Placental pericyte (primary cell): ENCODE measurements at places on chromosomes 3 and 15. TPM values are rescaled to one million over a fixed set of nuclear protein-coding genes. Genes with fewer than 3 reads are reported as not detected.

Gene KIF15
- 0.66 and 14.7 TPM in 2 replicates for total RNA-seq

Gene SPATA12
- total RNA-seq: not detected in 2 replicates

Gene CCNB2
- 4.6 and 48.0 TPM in 2 replicates for total RNA-seq

Gene LTK
- total RNA-seq: 3.9 and 7.3 TPM in 2 replicates

Gene GHRL
- 0.72 TPM in 1 of 2 replicates, not detected in the other for total RNA-seq

Gene ESYT3
- total RNA-seq: under 0.01 TPM in 1 of 2 replicates, not detected in the other

Gene ITGB5
- total RNA-seq: 247 and 383 TPM in 2 replicates

Gene TRIM59
- 4.8 and 44.0 TPM in 2 replicates for total RNA-seq

Gene DUOX1
- under 0.01 TPM in 1 of 2 replicates, not detected in the other for total RNA-seq

Gene CCR3
- total RNA-seq: not detected in 2 replicates

Gene SNTN
- total RNA-seq: not detected in 2 replicates

Gene HES1
- 3.9 and 35.5 TPM in 2 replicates for total RNA-seq

Gene IL16
- total RNA-seq: 0.43 TPM in 1 of 2 replicates, not detected in the other

Gene GXYLT2
- 11.6 and 71.1 TPM in 2 replicates for total RNA-seq

Gene SYNPR
- total RNA-seq: not detected in 2 replicates

Gene AADACL2
- not detected in 2 replicates for total RNA-seq

Gene KBTBD8
- 9.2 and 16.2 TPM in 2 replicates for total RNA-seq
